Heart left ventricle (tissue), 16 donors: ENCODE measurements at places on chromosomes 16 and 17. TPM values are rescaled to one million over a fixed set of nuclear protein-coding genes. Genes with fewer than 3 reads are reported as not detected.
A peak's percentile ranks its signal among the peaks of the same experiment; 100 is the strongest.

Gene BCL6B
- total RNA-seq, result 10.6 TPM

Gene CD300LD
- not detected for total RNA-seq

Gene SYT17
- 0.54 TPM for total RNA-seq

Gene TMEM220
- 5.4 TPM for total RNA-seq

Gene KRT33B
- total RNA-seq, result not detected

Gene HSD11B2
- total RNA-seq, result 1.00 TPM

GRCh38 chr17:59651346-59651745, 31.7 kb downstream of the CLTC start:
- DNase-seq, result no peak
- peaks cover 3% of the 10 kb centered on the region for H3K4me1 ChIP-seq

DNA sequence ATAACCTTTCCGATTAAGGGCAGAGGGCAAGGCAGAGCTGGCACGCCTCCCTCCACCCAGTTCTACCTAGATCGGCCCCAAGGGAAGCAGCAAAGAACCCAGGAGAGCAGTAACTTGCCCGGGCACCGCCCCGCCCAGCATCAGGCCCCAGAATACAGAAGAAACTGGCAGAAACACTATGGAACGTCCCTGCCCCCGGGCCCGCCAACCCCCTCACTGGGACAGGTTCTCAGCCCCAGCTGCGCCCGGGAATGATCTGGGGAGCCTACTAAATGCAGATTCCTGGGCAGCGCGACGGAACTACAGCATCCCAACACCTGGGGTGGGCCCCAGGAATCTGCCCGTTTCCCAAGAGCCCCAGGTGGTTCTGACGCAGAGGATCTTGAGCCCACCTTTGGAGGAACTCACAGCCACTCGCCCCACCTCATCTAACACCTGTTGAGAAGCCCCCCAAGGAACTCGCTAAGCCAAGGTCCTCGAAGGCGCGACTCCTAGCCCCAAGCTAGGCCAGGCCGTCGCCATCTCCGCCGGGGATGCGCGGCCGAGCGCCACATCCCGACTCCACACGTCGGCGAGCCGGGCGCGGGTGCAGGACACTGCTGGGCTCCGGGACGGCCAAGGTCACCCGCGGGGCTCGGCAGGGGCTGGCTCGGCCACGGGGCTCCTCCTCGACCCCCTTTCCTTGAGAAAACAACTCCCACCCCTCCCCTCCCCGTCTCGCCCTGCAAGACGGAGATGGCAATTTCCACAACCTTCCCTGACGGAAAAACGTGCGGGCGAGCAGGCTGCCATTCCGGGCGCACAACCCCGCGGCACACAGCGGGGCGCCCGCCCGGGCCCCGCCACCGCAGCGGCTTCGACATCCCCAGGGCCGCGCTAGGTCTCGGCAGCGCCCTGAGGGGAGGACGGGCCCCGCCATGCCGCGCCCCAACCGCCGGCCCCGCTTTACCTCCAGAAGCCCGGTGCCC, 913 bp downstream of the CDIP1 start:
- DNase-seq, result peak; percentile 45
- peak overlapping the region; percentile 70 for H3K27ac ChIP-seq
- H3K36me3 ChIP-seq, result no peaks in the 10 kb centered on the region
- H3K4me3 ChIP-seq, result peak overlapping the region; percentile 91

DNA sequence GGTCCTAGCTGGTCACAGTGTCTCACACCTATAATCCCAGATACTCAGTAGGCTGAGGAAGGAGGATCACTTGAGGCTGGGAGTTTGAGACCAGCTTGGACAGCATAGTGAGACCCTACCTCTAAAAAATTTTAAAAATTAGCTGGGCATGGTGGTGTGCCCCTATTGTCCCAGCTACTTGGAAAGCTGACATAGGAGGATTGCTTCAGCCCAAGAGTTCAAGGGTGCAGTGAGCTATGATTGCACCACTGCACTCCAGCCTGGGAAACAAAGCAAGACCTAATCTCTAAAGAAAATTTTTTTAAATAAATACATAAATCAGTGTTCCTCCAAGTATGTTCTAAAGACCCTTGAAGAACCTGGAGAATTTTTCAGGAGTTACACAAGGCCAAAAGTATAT, 50.6 kb upstream of the GNAO1 start:
- H3K4me3 ChIP-seq, result no peak overlapping the region
- no peak for DNase-seq
- no peaks in the 10 kb centered on the region for H3K27me3 ChIP-seq
- peaks cover 6% of the 10 kb centered on the region for H3K4me1 ChIP-seq

GRCh38 chr16:66551348-66551759, 1.0 kb upstream of the CKLF start:
- peaks cover 50% of the 10 kb centered on the region for H3K4me1 ChIP-seq
- H3K27ac ChIP-seq, result no peak overlapping the region
- H3K27me3 ChIP-seq, result no peaks in the 10 kb centered on the region
- no peak overlapping the region for H3K4me3 ChIP-seq

DNA sequence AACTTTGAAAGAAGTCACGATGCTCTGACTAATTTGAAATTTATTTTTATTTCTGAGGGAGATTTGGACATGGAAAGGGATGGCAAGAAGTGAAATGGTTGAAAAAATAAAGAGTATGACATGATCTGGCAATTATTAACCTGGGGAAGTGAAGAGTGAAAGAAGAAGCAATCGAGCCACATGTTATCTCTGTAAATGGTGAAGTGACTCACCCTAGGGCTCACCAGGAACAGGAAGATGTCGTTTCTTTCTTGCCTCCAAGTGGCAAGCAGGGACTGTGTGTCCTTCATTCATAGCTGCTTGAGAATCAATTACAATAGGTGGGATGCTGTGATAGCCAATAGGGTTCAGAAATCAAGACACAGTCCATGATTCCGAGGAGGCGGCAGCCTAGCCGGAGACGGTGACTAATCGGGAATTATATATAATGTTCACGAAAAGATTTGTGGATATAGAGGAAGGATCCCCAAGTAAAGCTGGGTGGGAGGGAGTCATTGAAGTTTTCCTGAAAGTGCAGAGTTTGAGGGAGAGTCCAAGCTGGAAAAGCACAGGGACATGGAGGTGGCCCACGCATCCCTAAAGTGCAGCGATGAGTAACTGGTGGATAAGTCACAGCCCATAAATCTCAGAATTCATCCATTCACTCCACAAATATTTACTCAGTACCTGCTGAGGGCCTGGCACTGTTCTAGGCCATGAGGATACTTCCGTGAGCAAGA, 18.2 kb upstream of the KRT20 start:
- no peaks in the 10 kb centered on the region for H3K4me1 ChIP-seq
- no peak overlapping the region for H3K4me3 ChIP-seq
- peaks cover 2% of the 10 kb centered on the region for H3K27me3 ChIP-seq
- DNase-seq, result no peak

GRCh38 chr16:26747760-26748159, 319.0 kb upstream of the C16orf82 start:
- H3K27ac ChIP-seq, result no peak overlapping the region
- H3K36me3 ChIP-seq, result no peaks in the 10 kb centered on the region
- H3K4me1 ChIP-seq, result no peaks in the 10 kb centered on the region
- no peak for DNase-seq
- H3K4me3 ChIP-seq, result no peak overlapping the region
- H3K27me3 ChIP-seq, result no peaks in the 10 kb centered on the region

DNA sequence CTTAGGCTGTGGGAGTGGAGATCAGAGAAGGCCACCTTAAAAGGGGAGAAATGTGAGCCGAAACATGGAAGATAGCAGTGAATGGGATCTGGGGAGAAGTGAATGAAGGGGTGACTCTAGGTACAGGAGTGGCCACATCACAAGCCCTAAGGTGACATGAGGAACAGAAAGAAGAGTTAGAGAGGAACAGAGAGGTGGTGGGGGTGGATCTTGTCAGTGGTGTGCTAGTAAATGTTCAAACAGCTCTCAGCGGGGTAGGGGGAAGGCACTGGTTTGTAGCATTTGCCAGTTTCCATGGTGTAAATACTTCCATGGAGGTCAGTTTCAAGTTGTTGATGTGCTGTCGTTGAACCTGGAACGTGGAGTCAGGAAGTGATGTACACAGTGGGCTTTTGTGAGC, 90.8 kb downstream of the SDR42E1 start:
- no peak for DNase-seq
- no peaks in the 10 kb centered on the region for H3K4me1 ChIP-seq
- no peak overlapping the region for H3K27ac ChIP-seq
- H3K4me3 ChIP-seq, result no peak overlapping the region
- peaks cover 2% of the 10 kb centered on the region for H3K36me3 ChIP-seq

DNA sequence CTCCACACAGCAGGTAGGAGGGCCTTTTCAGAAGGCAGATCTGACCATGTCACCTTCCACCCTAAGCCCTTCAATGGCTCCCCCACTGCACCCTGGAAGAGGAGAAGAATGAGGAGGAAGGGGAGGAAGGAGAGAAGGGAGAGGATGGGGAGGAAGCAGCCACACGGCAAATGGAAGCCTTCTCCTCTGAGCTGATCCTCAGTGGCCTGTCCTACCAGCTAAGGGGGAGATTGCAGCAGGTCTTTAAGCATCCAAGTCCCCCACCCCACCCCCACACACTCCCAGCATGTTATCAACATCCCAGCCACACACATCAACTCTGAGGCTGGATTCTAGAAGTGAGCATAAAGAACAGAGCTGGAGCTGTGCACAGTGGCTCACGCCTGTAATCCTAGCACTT, 46.2 kb upstream of the RBFOX3 start:
- no peaks in the 10 kb centered on the region for H3K36me3 ChIP-seq
- no peak for DNase-seq
- no peaks in the 10 kb centered on the region for H3K4me1 ChIP-seq
- no peak overlapping the region for H3K27ac ChIP-seq
- H3K27me3 ChIP-seq, result peaks cover 23% of the 10 kb centered on the region

- DNase-seq, result no peak
- no peaks in the 10 kb centered on the region for H3K36me3 ChIP-seq
- no peak overlapping the region for H3K27ac ChIP-seq
- no peaks in the 10 kb centered on the region for H3K4me1 ChIP-seq
- H3K4me3 ChIP-seq, result no peak overlapping the region
Measured at GRCh38 chr17:66717641-66718058, 117.3 kb upstream of the CACNG5 start.

GRCh38 chr17:12867726-12868125, 78.4 kb downstream of the ARHGAP44 start:
- no peak for DNase-seq
- no peaks in the 10 kb centered on the region for H3K36me3 ChIP-seq
- H3K27ac ChIP-seq, result no peak overlapping the region

DNA sequence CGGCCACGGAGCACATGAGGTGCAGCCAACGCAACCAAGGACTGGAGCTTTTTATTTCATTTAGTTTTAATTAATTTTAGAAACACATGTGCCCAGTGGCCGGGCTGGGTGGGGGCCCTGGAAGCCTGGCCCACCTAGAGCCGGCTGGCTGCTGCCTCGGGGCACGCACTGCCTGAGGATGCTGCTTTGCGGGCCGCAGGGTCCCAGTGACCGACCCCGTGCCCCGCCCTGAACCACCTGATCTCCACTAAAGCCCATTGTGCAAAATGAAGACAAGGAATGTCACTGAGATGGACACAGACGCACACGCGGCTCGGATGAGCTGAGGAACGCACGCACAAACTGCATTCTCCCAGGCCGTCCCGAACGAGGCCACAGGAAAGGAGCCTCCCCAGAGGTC, 39.6 kb downstream of the LMF1 start:
- no peaks in the 10 kb centered on the region for H3K4me1 ChIP-seq
- no peak overlapping the region for H3K27ac ChIP-seq
- DNase-seq, result no peak
- no peak overlapping the region for H3K4me3 ChIP-seq

DNA sequence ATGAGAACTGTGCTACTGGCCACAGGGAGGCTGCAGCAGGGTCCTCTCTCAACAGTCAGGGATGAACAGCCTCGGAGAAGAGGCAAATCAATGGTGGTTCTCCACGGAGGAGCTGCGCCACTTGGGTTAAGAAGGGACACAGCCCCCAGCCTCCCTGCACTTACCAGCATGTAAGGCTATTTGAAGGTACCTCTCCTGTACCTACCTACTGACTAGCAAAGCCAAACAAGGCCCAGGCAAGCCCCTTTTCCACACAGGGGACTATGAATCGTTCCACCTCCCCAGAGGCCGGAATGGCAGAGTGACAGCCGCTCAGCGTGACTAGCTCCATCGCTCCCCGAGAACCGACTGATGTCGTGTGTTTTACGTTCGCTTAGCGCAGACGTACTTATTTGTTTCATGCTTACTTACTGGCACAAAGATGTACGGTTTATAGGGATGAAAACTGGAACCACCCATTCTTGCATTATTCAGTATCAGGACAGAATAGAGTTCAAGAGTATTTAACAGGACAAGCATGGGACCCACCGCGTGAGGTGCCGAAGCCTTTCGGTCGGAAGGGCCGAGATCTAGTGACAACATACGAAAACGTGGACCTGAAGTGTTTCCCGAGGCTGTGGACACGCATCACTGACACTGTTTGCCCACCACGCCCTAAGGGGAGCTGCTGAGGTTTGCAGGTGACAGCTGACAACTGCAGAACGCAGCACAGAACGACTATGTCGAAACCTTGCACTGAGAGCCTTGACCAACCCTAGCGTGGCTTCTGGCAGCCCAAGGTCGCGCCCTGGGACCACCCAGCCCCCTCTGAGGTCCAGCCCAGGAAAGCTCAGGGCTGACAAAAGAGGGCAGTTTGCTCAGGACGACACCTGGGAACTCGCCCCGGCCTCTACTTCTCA, 1.0 kb downstream of the TEPSIN start:
- peak overlapping the region; percentile 98 for H3K4me3 ChIP-seq
- no peak for DNase-seq
- H3K36me3 ChIP-seq, result peaks cover 9% of the 10 kb centered on the region
- peaks cover 22% of the 10 kb centered on the region for H3K4me1 ChIP-seq

- no peak for DNase-seq
- no peaks in the 10 kb centered on the region for H3K36me3 ChIP-seq
- no peaks in the 10 kb centered on the region for H3K4me1 ChIP-seq
- no peaks in the 10 kb centered on the region for H3K27me3 ChIP-seq
- H3K4me3 ChIP-seq, result no peak overlapping the region
Measured at GRCh38 chr16:56327929-56328258, 97.5 kb downstream of the AMFR start.

DNA sequence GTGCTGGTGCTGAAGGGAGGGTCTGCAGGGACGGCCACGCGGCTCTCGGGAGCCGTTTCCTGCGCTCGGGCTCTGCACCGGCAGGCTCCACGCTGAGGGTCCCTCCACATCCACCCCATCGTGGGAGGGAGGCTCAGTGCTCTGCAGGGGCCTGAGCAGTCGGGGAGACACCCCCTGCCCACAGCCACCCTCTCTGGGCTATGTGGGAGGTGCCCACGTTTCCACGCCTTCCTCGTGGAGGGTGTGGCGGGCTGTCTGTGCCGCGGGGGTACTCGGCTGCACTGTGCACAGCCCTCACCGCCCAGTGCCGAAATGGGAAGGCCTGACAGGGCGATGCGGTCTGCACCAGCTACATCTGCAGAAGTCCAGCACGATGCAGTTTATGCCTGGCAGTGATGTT, 25.5 kb upstream of the ZNF750 start:
- peaks cover 5% of the 10 kb centered on the region for H3K36me3 ChIP-seq
- H3K27ac ChIP-seq, result peak overlapping the region; percentile 78
- no peaks in the 10 kb centered on the region for H3K27me3 ChIP-seq
- peak; percentile 28 for DNase-seq
